Stimulated activated CD8-positive, alpha-beta memory T cell treated with anti-CD3 and anti-CD28 coated beads, Interleukin-4, amount 100 ng/mL, for 1 hour (primary cell): ENCODE measurements at places on chromosomes 16 and 17.

DNA sequence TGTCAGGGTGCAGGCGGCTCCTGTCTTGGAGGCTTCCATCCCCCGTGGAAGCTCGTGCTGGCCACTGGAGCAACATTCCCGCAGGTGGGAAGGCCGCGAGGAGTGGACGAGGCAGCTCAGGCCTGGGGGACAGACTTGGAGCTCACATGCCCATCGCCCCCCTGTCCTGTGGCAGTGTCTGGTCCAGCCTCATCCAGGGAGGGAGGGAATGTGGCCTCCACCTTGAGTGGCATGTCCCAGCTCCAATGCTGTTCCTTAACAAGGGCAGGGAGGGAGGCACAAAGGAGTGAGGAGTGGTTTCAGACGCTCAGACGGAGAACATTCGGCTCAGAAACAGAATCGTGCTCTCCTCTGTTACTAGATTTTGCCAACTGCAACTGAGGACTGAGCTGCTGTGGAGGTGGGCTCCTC, 159.4 kb upstream of the CHMP6 start:
- no peak for DNase-seq

DNA sequence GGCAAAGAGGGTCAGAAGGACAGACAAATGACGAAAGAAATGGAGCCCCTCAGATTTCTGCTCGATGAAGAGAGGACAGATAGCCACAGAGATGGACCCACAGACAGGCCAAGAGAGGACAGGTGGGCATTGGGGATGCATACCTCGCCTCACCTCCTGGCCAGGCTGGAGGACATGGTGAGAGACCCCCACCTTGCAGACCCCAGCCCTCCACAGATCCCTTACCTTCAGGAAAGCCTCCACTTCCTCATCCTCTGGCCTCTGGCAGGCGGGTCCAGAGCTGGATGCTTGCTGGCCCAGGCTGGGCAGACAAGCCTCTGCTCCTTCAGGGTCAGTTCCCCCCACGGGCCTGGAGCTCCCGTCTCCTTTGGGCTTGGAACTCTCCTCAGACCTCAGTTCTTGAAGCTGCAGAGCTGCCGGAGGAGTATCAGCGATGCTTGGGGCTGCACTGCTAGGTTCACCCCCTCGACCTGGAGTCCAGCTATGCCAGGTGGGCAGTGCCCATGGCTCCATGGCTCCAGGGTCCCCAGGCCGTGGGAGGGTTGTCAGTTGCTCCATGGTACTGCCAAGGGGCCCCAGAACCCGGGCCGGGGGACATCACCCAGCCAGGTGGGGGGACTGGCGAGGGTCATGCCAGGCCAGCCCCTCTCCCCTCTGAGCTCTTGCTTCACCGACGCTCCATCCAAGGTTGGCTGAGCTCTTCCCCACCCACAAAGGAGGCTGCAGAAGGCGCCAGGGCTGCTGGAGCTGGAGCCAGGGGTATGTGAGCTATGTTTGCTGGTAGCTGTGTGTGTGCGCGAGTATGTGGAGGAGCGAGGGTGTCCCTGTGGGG, 1.0 kb downstream of the TSPOAP1 start:
- no peak for DNase-seq

DNA sequence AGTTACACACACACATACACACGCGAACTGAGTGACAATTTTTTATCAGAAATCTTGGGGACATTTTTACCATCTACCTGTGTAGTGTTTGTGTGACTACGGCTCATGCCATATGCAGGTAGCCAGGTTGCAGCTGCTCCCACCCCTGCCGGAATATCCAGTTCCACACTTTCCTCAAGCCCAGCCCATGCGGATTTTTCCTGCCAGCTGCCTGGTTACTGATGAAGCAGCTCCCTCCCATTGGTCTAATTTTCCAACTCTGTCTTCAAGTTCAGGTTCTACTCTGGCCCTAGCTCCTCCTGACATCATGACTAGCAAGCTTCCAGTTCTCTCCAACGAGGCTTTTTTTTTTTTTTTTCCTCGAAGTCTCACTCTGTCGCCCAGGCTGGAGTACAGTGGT, 4.8 kb downstream of the GSG1L2 start:
- no peak for DNase-seq

DNA sequence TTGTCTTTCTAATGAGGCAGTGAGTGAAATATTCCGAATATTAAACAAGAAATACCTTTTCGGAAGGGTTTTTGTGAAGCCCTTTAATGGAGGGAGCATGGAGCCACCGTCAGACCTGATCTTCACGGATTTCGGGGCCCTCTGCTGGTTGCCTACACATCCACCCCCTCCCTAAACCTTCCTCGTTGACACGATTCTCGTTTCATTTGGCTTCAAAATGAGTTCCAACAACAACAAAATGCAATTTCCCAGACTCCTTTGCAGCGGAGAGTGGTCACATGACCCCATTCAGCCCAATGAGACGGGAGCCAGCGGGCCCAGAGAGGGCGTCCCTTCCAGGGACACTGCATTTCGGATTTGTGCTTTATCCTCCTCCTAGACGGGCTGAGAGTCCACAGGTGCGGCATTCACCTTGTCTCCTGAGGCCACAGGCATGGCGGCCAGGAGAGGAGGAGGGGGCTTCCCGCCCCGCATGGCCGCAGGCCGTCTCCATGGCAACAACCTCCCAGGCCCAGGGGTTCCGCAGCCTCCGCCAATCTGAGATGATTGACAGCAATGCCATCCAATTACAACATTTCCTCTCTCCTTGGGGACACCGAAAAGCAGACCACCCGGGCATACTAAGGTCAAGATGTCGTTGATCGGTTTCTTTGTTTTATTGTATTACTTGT, 259.8 kb downstream of the C16orf95 start:
- DNase-seq: no peak

GRCh38 chr17:13862346-13862745, 207.0 kb upstream of the COX10 start:
- DNase-seq: no peak

- no peak for DNase-seq
These were observed 39.7 kb upstream of the GHDC start for GRCh38 chr17:42233994-42234393.

DNA sequence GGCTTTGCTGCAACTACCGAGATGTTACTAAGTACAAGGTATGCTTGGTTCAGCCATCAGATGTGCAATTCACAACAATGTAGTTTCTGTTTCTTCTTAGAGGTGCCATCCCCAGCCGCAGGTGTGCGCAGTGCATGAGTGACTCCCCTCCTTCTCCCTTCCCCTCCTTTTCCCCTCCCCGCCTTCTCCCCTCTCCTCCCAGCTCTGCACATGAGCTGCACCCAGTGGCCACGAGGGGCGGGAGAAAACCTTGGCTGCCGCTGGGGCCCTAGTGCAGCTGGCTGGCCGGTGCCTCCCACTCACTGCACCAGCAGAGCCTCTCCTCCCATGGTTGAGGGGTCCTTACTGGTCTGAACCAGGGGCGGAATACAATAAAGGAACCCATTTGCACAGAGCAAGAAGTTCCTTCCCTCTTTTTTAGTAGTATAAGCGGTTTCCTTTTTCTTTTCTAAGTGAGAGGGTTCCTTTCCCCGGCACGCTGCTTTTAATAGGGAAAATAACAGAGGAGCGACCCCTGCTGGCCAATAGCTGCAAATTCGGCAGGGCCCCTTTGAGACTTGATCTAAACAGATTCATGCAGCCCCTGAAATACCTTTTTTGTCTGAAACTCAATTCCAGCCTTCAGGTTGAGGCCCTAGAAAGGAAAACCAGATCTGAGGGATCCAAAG, 7.8 kb upstream of the CCL15 start:
- no peak for DNase-seq

GRCh38 chr16:1375741-1376410, 24.1 kb downstream of the GNPTG start:
- no peak for DNase-seq
